ENCODE measurements at places on chromosomes 3 and 15. TPM values are rescaled to one million over a fixed set of nuclear protein-coding genes. Genes with fewer than 3 reads are reported as not detected.

DNA sequence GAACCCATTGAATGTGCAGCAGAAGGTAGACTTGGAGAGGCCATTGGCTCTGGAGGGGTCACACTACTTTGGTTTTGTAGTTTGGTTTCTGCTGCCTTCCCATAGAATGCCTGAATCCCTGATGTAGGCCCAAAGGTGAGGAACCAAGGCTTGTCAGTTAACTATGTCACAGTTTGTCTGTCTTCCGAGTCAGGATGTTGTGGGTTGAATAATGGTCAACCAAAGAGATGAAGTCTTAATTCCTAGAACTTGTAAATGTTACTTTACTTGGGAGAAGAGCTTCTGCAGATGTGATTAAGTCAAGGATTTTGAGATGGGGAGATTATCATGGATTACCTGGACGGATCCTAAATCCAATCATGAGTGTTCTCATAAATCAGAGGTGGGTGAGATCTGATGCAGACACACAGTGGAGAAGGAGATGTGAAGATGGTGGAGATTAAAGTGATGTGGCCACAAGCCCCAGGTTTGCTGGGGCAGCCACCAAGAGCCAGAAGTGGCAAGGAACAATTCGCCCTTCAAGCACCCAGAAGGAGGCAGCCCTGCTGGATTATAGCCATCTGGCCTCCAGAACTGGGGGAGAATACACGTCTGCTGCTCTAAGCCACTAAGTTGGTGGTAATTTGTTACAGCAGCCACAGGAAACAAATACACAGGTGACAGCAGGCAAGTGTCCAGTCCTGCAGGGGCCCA is 2.3 kb upstream of the CCR8 start:
- H3K27me3 ChIP-seq, result no peaks in the 10 kb centered on the region
- no peaks in the 10 kb centered on the region for H3K36me3 ChIP-seq
- no peak for DNase-seq

- H3K27me3 ChIP-seq, result no peaks in the 10 kb centered on the region
- no peaks in the 10 kb centered on the region for H3K36me3 ChIP-seq
- DNase-seq, result no peak
- no peak overlapping the region for H3K4me3 ChIP-seq
- peaks cover 13% of the 10 kb centered on the region for H3K4me1 ChIP-seq
Observed at GRCh38 chr3:143977341-143978262, 6.0 kb downstream of the DIPK2A start.

DNA sequence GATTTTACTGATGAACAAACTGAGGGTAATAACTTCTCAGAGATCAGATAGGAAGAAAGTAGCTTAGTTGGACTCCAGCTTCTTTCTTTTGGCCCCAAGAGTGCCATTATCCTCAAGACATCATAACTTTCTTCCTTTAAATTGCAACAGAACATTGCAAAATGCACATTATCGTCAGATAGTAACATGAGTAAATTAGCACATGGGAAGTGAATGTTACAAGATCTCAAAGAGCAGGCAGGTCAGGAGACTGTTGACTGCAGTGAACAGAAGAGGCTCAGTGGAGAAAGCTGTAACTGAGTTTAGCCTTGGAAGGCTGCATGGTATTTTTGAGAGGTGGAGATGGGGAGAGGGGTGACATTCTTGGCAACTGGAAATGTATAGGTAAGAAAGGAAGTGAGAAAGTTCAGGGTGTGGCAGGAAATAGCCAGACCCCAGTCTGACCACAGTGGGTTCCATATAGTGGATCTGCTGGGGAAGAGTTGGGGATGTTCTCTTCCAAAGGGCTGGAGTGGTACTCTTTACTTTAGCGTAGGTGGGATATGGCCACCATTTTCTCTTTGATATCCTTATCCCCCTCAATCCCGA is 307.7 kb downstream of the RPLP1 start:
- no peak for DNase-seq
- H3K27me3 ChIP-seq, result no peaks in the 10 kb centered on the region
- H3K27ac ChIP-seq, result no peak overlapping the region
- H3K4me1 ChIP-seq, result no peaks in the 10 kb centered on the region
- no peaks in the 10 kb centered on the region for H3K36me3 ChIP-seq

DNA sequence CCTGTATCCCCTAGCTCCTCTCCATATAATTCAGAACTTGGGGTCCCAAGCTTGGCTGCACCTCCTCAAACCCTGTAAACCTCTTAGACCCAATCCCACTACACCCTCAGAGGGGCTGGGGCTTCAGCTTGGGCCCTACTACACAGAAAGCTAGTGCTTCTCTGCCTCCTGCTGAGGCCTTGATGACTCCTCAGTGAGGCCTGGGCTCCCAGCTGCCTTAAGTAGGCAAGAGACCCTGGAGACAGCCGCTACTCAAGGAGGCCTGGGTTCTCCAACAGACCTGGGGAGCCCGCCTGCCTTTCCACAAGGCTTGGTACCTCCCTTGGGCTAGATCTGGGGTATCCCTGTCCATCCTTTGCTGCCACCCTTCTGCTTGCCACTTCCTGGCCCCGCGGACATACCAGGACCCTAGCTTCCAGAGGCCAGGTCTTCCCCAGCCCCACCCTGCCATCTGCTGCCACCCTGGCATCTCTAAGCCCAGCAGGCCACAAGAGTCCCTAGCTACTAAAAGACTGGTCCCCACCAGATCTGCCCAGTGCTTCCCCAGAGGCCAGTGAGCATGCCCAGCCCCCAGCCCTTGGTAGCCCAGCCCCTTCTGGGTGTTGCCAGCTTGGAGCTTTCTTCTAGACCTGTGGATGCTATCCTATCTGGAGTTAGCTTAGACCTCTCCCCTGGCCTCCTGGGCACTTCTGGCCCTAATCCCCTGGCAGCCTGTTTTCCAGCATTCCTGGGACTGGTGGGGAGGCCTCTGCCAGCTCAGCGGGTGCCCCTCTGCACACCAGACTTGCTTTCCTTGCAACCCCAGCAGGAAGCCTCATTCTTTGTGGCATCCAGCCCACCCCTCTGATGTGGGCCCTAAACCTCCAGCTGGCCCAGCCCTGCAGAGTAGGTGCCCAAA is 13.7 kb downstream of the C15orf39 start:
- H3K4me3 ChIP-seq, result no peak overlapping the region
- H3K4me1 ChIP-seq, result no peaks in the 10 kb centered on the region
- no peaks in the 10 kb centered on the region for H3K36me3 ChIP-seq
- no peaks in the 10 kb centered on the region for H3K27me3 ChIP-seq

The GOLGA8T gene
- total RNA-seq, result not detected

DNA sequence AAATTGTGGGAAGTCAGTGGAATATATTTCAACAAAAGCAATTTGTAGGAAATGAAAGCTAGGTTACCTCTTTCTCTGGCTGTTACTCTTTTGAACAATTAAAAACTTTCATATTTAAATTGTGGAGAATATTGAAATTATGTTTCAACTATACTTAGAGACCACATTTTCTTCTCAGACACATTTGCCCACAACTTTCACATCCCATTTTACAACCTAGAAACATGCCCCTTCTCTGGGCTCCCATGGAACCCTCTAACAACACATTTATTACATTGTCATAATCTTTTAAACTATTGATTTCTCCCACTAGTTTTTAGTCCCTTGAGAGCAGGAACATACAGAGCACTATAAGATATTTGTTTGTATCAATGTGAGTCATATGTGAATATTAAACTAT is 211.7 kb upstream of the TTC14 start:
- no peak overlapping the region for H3K27ac ChIP-seq
- H3K4me1 ChIP-seq, result no peaks in the 10 kb centered on the region
- no peaks in the 10 kb centered on the region for H3K36me3 ChIP-seq
- DNase-seq, result no peak
- no peaks in the 10 kb centered on the region for H3K27me3 ChIP-seq

- H3K4me1 ChIP-seq, result no peaks in the 10 kb centered on the region
- H3K27me3 ChIP-seq, result no peaks in the 10 kb centered on the region
- no peak overlapping the region for H3K4me3 ChIP-seq
- no peak for DNase-seq
- no peak overlapping the region for H3K27ac ChIP-seq
Observed at GRCh38 chr15:85010386-85011159, 28.9 kb downstream of the PDE8A start.

GRCh38 chr3:117762621-117763037 is 1053.0 kb downstream of the TUSC7 start:
- H3K4me1 ChIP-seq, result no peaks in the 10 kb centered on the region
- H3K27me3 ChIP-seq, result no peaks in the 10 kb centered on the region
- H3K27ac ChIP-seq, result no peak overlapping the region
- no peaks in the 10 kb centered on the region for H3K36me3 ChIP-seq

- no peaks in the 10 kb centered on the region for H3K36me3 ChIP-seq
- DNase-seq, result no peak
- H3K4me1 ChIP-seq, result peaks cover 20% of the 10 kb centered on the region
Observed at GRCh38 chr3:11716573-11717290, 73.0 kb upstream of the VGLL4 start.

The TF gene
- 9.5 TPM for total RNA-seq

- no peaks in the 10 kb centered on the region for H3K27me3 ChIP-seq
- H3K4me3 ChIP-seq, result no peak overlapping the region
- H3K27ac ChIP-seq, result no peak overlapping the region
- DNase-seq, result no peak
- no peaks in the 10 kb centered on the region for H3K36me3 ChIP-seq
Observed at GRCh38 chr3:107307205-107307604, 70.0 kb upstream of the CCDC54 start.

GRCh38 chr3:153160451-153161137 is 1.4 kb upstream of the RAP2B start:
- peak overlapping the region; percentile 98 for H3K4me3 ChIP-seq
- no peaks in the 10 kb centered on the region for H3K36me3 ChIP-seq
- H3K4me1 ChIP-seq, result peaks cover 22% of the 10 kb centered on the region
- no peaks in the 10 kb centered on the region for H3K27me3 ChIP-seq
- peak overlapping the region; percentile 93 for H3K27ac ChIP-seq
- peak; percentile 59 for DNase-seq
